ENCODE measurements at places on chromosomes 16 and 17.
A peak's percentile ranks its signal among the peaks of the same experiment; 100 is the strongest.

- peak; percentile 28 for DNase-seq
These were observed 17.5 kb upstream of the MTMR4 start for GRCh38 chr17:58531661-58532554.

GRCh38 chr16:81723098-81723723, 55.9 kb upstream of the PLCG2 start:
- peak; percentile 81 for DNase-seq

DNA sequence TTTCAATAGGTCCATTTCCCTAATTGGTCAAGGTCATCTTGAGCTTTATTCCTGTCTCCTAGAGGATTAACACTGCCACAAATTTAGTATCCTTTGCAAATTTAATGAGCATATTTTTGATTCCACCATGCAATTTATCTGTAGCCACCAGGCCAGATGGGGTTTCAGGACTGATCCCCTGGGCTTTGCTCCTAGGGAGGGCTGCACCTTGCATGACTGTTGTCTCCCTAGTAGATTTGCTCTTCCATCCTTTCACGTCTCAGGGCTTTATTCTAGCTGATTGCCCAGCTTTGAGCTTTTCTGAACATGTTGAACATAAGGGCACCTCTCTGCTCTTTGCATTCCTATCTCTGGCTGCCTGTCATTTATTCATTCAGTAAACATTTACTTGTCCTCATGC, 7.7 kb upstream of the KCNH6 start:
- DNase-seq, result peak; percentile 24

GRCh38 chr16:90081606-90081970, 4.5 kb upstream of the PRDM7 start:
- no peak for DNase-seq

DNA sequence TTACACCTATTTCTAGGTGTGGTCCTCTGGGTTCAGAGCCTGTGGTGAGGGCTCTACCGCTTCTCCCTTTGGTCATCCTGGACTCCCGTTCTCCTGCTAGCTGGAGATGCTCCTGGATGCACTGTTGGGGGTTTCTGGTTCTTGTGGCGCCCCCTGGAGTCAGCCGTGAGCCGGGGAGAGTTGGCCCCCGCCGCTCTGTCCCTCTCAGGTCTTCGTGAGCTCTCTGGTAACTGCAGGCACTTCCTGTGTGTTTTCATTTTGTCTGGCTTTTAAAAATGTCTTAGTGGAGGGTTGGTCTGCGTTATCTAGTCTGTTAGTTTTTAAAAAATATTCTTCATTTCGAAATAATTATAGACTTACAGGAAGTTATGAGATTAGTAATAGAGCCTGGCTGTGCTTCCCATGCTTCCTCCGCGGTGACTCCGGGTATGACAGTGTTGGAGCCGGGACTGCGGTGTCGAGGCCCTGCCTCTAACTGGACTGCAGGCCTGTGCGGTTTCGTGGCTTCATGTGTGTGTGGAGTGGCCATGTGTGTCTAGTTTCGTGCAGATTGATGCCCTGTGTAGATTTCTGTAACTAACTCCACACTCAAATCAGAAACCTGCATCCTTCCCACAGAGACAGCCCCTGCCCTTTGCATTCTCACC, 78.0 kb upstream of the ZNF750 start:
- no peak for DNase-seq

DNA sequence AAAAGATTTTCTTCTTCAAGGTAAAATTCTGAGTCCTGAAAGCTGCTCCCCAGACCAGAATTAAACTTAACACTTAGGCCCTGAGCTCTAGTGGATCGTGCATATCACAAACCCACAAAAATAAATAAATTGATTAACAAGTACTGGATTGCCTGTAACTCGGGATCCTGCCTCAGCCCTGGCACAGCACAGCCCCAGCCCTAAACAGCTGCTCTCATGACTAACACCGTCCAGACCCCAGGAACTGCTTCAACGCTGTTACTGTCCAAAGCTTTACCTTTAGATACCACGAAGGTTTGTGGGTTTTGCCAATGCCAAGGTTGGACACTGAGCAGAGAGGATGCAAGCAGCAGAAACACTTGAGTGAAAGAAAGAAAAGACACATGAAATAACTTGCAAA, 172.5 kb downstream of the COPRS start:
- DNase-seq, result no peak

DNA sequence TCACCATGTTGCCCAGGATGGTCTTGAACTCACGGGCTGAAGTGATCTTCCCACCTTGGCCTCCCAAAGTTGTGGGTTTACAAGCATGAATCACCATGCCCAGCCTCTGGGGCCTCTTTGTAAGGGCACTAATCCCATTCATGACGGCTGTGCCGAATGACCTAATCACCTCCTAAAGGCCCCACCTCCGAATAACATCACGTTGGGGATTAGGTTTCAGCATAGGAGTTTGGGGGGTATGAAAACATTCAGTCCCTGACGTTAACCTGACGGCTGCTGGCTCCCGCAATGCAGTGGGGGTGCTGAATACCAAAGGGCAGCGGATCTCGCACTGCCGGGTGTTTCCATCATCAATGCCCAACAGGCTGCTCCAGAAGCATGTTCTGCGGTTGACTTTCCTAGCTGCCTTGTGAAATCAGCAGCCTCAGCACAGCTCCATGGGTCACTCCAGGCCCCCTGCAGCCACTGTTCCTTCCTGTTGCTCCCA, 120.8 kb upstream of the SEC14L1 start:
- DNase-seq, result no peak

- DNase-seq, result no peak
These were observed 36.0 kb downstream of the IL21R start for GRCh38 chr16:27437946-27438345.

DNA sequence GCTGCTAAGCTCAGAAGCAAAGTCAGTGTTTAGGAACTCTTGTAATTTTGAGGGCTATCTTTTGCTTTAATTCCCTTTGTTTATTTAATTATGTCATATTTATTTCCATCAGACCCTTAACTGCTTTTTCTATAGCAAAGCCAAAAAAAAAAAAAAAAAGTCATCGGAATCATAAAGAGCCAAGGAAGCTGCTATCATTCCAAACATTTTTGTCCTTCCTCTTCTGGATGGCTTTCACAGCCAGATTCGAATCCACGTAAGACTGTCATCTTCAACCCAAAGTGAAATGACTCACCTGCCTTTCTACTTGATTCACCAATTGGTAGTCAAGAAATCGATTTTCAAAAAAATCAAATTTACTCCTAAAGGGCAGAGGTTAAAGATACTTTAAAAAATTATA, 38.4 kb downstream of the WIPI1 start:
- DNase-seq, result no peak

DNA sequence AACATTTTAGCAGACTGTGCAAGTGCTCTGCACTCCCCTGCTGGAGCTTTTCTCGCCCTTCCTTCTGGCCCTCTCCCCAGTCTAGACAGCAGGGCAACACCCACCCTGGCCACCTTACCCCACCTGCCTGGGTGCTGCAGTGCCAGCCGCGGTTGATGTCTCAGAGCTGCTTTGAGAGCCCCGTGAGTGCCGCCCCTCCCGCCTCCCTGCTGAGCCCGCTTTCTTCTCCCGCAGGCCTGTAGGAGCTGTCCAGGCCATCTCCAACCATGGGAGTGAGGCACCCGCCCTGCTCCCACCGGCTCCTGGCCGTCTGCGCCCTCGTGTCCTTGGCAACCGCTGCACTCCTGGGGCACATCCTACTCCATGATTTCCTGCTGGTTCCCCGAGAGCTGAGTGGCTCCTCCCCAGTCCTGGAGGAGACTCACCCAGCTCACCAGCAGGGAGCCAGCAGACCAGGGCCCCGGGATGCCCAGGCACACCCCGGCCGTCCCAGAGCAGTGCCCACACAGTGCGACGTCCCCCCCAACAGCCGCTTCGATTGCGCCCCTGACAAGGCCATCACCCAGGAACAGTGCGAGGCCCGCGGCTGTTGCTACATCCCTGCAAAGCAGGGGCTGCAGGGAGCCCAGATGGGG, 3.1 kb downstream of the GAA start:
- DNase-seq, result peak; percentile 88

GRCh38 chr17:80791758-80792284, 199.8 kb upstream of the CHMP6 start:
- DNase-seq, result no peak

GRCh38 chr16:57000271-57001025, 11.1 kb downstream of the NLRC5 start:
- no peak for DNase-seq

DNA sequence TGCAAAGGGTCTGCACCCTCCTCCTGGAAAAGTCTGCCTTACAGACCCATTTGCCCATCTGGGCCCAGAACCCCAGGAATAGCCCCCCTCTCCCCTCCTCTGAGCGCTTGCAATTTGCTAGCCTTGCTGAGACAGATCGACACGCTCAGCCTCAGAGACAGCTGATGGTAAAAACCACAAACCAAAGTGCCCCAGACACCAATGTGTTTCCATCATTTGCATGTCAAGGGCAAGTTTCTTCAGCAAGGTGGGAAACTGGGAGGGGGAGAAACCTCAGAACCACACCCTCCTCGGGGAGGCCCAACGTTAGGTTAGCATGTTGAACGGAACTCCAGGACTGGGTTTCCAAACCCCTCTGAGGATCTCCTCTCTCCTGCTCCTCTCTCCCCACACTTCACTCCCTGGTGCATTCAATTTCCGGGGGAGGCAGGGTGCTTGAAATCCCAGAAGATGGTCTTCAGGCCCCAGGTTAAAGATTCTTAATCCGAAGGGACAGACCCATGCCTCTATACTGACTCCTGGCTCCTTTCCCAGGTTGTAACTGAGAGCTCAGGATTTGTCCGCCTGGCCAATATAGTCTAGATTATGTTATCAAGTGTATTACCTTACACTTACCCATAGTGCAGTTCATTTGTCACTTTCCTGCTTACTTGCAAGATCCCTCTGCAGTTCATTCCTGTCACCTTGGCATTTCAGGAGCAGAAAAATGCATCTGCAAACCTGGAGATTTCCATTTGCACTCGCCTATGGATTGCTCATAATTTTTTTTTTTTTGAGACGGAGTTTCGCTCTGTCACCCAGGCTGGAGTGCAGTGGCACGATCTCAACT, 1.3 kb upstream of the CUEDC1 start:
- DNase-seq, result peak; percentile 73

- DNase-seq, result peak; percentile 38
These were observed 203.7 kb downstream of the LGALS9B start for GRCh38 chr17:20263595-20263994.

GRCh38 chr17:48579471-48579759, 1.3 kb upstream of the HOXB4 start:
- no peak for DNase-seq

GRCh38 chr16:86631444-86631843, 53.1 kb downstream of the FOXL1 start:
- DNase-seq, result no peak

- DNase-seq, result peak; percentile 29
These were observed 6.4 kb upstream of the SOCS3 start for GRCh38 chr17:78366109-78366848.

DNA sequence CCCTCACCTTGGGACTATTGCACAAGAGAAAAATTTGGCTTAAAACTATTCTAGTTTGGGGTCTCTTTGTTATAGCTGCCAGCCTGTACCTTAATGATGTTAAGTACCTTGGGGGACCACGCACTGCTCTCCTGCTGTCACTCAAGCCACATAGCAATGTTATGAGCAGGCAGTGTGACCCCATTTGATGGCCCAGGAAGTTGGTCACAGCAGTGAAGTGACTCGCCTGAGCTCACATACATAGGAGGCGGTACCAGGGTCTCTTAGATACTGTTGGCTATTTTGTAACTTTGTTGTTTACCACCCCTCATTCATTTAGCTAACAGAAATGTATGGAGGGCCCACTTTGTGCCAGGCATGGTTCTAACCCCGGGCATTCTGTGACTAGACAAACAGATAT, 16.4 kb downstream of the KCNG4 start:
- DNase-seq, result no peak

- no peak for DNase-seq
These were observed 103.6 kb upstream of the C16orf82 start for GRCh38 chr16:26963109-26963508.

- no peak for DNase-seq
These were observed 79.0 kb downstream of the HS3ST3A1 start for GRCh38 chr17:13522749-13523148.

DNA sequence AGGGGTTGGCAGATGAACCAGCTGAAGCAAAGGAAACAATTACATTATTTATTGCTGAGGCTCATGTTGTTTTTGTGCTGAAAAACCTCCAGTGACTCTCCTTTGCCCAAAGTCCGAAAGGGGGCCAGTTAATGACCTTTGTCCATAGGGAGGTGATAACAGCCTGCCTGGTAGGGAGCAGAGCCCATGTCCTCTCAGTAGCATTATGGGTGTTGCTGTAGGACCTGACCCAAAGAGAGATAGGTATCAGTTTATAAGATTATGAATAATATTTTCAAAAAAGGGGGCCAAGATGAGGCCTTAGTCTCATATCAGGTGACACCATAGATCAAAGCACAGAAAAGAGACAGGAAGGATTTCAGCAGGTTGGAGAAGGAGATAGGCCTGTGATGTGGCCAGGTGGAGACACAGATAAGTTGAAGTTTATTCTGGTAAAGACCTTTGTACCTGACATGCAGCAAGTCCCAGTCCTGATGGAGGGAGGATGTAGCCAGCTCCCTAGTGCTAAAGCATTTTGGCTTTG, 55.1 kb downstream of the CENPV start:
- no peak for DNase-seq

GRCh38 chr17:7720125-7720524, 2.6 kb downstream of the DNAH2 start:
- no peak for DNase-seq

DNA sequence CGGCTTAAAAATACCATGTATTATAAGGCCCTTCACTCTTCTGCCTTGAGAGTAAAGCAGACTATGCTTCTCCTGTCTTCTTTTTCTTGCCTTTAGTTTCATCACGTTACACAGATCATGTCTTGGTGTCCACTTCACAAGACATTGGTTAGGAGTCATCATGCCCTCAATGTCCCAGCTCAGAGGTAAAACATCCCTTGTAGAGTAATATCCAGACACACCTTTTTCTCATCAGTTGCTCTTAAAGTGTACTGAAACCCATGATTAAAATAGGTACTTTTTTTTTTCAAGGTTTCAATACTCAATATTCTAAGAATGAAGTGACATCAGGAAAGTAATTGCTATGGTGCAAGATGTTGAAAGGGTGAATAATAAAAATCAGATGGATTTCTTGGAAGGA, 267.8 kb downstream of the PMP22 start:
- no peak for DNase-seq

DNA sequence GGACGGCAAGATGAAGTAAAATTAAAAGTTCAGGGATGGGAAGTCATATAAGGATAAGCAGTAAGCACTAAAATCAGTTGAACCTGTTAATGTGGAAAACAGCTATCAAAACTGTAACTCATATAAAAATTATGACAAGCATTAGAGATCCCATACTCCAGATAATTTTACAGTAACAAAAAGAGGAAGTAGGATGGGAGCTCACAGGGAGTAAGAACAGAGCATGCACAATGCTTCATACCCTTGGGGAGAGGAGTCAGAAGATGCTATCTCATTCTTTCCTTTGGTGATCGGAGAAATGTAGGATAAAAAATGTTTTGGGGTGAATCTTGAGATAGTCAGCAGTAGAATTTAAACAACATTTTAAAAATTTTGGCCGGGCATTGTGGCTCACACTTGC, 164.7 kb upstream of the CACNG5 start:
- DNase-seq, result no peak

DNA sequence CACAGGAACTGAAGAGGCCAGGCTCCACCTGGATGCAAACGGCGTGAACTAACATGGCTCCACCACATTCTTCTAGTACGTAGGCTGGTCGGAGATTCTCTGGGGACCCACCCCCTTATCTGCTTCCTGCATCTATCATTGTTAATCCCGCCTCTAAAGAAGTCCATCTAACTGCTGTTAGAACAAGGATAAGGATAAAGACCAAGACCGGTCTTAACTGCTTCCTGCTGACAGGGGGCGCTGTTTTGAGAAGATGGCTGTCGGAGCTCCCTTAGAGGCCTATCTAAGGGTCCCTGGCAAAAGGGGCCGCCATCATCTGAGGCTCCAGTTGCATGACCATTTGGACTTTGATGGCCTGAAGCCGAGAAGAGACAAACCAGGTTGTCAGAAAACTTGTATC, 25.8 kb upstream of the TNFSF12 start:
- DNase-seq, result no peak
